ENCODE measurements at places on chromosomes 5 and 9.

DNA sequence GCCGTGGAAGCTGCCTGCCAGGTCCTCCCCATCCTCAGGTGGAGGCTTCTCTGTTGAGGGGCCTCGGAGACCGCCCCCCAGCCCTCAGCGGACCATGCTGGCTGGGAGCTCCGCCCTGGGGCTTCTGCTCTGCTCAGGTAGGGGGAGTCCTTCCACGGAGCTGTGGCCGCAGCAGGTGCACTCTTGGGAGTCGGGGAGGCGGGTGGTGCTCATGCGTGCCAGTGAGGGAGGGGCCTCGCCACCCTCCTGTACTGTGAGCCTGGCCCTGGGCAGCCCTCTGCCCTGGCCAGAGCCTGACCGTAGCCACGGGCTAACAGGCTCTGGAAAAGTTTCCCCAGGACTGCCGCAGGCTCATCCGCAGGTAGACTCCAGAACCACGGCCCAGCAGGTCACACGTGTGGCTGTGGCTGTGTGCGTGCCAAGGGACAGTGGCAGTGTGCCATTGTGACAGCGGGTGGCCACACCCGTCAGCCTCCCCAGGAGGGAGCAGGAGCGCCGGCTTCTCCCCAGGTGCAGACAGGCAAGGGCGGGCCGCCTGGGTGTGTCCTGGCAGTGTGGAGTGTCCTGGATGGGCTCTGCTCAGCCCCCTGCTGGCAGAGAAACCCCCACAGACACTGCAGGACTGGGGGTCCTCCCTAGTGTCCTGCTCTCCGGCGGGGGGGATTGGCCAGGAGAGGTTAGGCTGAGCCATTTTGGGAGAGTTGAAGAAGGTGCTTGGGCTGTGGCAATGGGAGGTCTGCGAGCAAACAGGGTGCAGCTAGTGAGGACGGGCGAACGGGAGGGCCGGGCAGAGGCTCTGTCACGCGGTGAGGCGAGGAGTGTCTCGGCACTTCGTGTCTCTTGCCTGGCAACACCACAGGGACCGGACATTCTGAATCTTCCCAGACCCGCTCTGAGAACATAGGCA lies 29.5 kb downstream of the TPPP start:
- no peak for DNase-seq

DNA sequence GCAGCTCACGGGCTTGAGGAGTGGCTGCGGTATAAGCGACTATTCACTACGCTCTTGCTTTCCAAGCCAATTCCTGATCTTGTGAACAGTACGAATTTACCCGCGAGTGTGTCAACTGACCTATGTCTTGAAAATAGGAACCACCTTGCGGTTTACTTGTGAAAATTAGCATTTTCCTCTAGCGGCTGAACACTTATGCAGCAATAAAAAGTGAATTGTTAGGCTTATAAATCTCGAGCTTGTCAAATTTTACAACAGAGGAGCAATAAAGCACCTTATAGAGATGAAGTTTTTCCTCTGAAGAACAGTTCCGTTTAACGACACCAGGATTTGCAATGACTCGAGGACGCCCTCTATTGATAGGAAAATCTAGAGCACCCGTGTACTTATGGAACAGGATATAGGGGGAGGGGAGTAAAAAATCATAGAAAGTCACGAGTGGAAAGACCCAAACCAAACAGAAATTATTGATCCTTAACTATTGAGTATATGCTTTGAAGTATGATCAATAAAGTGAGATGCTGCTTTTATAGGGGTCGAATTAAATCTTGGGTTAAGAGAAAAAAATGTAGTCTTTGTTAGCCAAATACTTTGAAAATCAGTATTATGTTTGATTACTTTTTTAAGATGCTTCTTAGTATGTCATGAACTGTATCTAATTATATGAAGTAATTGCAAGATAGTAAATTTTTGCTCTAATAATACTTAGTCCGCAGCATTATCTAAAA lies 1.9 kb upstream of the RGMB start:
- peak; percentile 59 for DNase-seq

DNA sequence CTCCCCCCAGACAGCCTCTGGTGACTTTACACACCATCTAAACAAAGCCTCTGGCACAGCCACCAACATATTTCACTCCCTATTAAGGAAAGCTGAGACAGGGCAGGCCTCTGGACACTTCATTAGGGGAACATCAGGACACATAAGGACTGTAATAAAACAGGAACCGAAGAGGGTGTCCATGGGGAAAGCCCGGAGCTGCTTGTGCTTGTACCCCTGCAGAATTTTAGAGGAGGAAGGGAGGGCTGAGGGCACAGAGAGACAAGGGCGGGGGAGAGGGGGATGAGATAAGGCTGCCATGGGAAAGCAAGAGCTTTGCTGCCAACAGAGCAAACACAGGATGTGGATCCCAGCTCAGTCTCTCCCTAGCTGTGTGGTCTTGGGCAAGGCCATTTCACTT lies 138.4 kb downstream of the ASTN2 start:
- DNase-seq = no peak

- DNase-seq = no peak
These were observed 41.8 kb downstream of the ARHGAP26 start for GRCh38 chr5:142811866-142812557.

GRCh38 chr9:75228893-75229292 lies 140.6 kb downstream of the OSTF1 start:
- DNase-seq = no peak

DNA sequence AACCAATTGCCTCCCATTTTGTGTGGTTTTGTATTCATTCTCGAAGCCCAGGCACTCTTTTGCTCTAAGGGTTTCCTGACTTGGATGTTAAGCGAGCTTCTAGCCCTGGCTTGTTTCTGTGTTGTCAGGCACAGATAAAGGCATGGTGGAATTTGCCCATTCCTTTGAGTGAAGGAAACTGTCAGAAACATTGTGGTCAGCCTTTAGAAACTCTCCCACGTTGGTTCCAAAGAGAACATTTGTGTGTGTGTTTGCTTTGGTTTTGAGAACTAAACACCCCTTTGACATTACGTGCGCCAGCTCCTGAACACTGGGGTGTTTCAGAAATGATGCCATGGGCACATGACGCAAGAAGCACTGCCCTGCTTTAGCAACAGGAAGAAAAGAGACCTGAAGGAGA lies 320.9 kb downstream of the NTRK2 start:
- no peak for DNase-seq

DNA sequence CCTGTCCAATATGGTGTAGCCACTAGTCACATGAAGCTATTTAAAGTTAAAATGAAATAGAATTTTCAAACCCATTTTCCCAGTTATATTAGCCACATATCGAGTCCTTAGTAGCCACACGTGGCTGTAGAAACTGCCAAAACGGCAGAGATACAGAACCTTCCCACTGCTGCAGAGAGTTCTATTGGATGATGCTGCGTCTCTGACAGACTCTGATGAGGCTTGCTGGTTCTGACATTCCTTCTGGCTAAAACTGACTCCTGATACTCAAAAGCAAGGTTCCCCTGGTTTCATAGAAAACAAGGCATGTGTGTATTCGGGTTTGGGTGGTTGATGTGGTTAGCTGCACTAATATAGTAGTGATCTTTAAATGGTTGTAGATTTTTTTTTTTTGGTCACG lies 91.5 kb downstream of the TLE4 start:
- no peak for DNase-seq

- DNase-seq = no peak
These were observed 2.0 kb upstream of the GCNT4 start for GRCh38 chr5:75054134-75054930.

DNA sequence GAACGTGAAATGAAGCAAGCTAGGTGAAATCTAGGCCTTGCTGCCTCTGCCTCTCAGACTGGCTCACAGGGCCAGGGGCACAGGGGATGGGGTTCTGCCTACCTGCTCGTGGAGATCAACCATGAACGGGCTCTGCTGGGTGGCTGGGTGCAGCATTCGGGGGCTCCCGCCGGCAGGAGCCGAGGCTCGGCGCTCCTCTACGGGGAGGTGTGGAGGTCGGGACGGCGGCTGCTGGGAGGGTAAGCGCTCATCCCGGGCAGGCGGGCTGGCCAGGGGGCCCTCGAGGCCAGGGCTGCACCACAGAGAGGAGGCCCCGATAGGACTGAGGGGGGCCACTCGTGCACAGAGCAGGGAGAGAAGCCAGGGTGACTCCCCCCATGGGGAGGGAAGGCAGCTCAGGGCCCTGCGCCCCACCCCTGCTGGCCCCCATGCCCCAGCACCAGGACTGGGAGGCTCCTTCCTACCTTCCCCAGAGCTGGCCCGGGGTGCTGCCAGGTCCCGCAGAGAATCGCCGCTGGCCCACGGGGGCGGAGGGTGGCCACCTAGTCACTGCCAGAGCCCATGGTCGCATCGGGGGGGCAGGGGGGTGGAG lies 5.2 kb downstream of the RNF44 start:
- DNase-seq = no peak

- DNase-seq = no peak
These were observed 207.4 kb downstream of the DAB2IP start for GRCh38 chr9:121858788-121859187.

GRCh38 chr9:119802621-119803020 lies 433.4 kb upstream of the BRINP1 start:
- no peak for DNase-seq

GRCh38 chr5:110338341-110339083 lies 388.0 kb downstream of the TMEM232 start:
- no peak for DNase-seq

DNA sequence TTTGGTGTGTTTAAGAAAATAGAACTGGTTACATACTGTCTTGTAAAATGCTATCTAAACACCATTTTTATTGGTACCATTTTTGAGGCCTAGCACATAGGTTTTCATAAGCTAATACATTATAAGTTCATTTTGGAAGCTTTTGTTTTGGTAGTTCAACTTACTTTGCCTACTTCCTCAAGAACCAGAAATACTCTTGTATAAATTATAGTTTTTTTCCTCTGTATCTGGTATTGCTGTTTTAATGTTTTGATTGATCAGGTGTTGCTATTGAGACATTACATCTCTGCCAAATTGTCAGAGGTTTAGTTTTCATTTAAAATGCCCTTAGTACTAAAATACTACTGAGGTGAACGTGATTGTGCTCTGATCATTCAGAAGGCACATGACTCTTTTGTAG lies 90.6 kb upstream of the GRHPR start:
- DNase-seq = no peak

DNA sequence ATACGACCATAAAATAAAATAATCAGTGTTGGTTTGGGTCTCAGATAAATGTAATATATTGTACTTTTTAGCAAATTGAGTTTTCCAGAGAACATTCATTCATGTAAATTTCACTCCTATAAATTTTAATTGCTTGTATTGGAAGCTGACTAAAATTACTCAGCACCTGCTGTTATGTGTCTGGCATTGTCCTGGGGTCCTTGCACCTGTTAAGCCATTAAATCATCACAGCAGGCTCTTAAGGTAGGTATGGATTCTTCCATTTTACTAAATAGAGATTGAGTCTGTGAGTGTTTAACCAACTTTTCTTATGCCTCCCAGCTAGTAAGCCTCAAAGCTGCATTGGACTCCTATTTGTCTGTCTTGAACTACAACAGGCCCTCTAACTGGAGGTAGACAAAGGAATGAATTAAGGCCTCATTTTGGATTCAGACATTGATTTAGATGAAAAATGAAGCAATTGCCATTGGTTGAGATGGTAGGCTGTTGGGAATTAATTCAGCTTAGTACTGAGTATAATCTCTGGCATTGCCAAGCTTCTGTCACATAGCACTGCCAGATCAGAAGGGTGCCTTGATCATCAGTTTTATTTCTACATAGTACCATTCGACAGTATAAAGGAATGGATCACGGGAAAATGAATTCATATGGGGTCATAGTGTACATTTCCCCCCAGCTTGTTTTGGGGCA lies 78.9 kb downstream of the PARP8 start:
- DNase-seq = no peak

DNA sequence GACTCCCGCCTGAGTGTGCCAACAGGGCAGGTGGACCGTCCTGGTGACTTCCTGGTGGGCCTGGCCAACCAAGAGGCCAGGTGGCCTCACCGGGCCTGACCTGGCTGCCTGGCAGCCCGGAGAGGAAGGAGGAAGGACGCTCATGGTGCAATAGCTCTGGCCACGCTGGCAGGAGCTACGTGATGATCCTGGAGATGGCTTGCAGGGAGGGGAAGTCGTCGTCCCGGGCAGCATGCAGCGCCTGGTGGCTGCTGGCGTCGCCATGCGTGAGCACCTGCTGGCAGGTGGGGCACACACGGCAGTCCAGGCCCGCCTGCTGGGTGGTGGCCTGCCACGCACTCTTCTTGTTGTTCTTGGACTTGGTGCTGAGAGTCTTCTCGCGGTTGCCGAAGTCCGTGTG lies 26.3 kb downstream of the SPATA31C1 start:
- DNase-seq = no peak

DNA sequence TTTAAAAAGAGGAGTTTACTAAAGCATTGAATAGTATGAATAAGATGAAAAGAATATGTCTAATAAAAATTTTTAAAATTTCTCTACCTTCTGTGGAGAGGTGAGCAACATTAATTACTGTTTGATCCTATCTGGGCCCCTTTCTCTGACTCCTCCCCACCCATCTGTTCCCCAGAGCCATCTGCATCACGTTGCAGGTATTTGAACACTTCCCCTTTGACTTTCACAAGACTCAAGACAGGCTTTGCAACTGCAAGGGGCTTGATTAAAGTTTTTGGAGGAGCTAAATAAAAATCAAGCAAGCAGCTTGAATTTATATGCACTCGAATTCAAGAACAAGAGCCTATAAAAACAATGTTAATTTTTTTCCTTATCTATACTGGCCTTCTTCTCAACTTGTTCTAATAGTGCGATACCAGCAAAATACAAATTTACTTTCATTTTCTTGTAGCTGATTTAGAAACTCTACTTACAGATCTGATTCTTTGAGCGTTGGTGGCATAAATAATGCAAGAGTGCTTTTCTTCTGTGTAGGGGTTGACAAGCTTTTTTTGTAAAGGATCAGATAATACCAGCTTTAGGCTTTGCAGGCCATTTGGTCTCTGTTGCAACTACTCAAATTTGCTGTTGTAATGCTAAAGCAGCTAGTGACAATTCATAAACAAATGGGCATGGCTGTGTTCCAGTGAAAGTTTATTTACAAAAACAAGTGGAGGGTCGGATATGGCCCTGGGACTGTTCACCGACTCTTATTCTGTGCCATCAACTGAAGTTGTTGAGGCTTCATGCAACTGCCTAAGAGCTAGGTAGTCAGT lies 21.2 kb downstream of the TXNDC8 start:
- DNase-seq = no peak

DNA sequence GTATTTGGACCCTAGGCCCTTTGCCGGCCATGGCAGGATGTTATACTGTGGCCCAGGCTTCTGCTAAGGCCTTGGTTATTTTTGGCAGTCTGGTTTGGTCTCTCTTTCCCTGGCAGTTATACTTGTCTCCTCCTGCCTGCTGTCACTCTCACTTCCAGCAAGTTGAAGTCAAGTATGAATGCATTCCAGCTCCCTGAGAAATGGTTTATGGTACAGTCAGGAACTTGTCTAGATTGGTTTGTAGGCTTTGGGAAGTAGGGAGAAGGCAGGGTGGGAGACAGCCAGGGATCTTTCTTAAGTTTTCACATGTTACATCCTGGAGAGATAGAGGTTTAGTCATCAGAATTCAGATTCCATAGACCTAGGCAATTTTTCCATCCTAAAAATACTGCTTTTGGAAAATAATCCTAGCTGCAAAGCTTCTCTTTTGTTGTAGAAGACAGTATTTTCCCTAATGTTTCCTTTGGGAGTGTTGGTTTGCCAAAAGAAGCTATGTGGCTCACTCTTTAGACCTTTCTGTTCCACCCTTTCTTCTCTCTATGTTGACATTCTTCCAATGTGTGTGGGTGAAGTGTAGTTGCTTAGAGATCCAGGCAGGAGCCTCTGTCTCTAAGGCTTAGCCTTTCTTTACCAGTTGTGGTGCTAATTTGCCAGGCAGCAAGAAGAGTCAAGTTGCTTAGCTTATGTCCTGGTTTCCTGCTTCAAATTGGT lies 2.5 kb upstream of the KDM3B start:
- no peak for DNase-seq

- DNase-seq = peak; percentile 41
These were observed 20.0 kb upstream of the RUFY1 start for GRCh38 chr5:179530069-179530998.
